ENCODE measurements at places on chromosomes 16 and 17.

DNA sequence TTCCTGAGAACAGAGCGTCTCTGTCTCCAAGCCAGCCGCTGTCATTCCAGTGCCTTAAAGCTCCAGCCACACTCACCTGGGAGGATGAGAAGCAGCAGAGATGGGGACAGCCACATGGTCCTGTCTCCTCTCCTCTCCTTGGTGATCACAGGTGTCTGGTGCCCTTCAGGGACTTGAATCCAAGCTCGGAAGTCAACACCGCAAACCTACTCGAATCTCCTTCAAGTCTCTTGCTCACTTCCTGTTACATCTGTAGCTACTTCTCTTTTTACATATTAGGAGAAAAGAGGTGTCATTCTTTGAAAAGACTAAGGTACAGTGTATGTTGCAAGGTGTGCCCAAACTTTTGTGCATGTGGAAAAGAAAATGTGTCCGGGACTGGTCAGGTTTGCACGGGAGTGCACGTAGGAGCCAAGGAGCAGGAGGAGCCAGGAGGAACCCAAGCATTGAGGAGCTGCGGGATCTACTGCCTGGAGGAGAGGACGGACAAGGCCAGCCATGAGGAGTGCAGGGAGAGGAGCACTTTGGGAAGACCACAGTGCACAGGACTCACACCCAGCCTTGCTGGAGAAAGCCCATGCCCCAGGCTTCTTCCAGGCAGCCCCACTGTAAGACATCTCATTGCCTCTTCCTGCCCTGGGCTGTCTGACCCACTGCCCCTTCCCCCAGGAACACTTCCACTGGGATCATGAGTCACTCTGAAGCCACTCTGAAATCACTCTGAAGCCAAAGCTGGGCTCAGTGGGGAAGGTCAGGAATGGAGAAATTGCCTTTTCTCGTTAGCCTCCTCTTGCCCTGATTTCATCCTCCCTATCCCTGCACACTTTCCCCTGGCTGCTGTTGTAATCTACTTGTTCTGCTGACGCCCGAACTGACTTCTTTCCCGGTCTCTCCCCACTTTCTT lies at the start of gene CD300LD:
Gene CD300LD (minus strand): TSS at position 197 of the 904 bp plus-strand sequence. CDS start 81 bp downstream, at position 116.
- no peak for DNase-seq

GRCh38 chr17:10776381-10776780 lies 27.5 kb downstream of the TMEM238L start:
- no peak for DNase-seq

- DNase-seq = no peak
These were observed 10.7 kb upstream of the NOS2 start for GRCh38 chr17:27810902-27811557.

DNA sequence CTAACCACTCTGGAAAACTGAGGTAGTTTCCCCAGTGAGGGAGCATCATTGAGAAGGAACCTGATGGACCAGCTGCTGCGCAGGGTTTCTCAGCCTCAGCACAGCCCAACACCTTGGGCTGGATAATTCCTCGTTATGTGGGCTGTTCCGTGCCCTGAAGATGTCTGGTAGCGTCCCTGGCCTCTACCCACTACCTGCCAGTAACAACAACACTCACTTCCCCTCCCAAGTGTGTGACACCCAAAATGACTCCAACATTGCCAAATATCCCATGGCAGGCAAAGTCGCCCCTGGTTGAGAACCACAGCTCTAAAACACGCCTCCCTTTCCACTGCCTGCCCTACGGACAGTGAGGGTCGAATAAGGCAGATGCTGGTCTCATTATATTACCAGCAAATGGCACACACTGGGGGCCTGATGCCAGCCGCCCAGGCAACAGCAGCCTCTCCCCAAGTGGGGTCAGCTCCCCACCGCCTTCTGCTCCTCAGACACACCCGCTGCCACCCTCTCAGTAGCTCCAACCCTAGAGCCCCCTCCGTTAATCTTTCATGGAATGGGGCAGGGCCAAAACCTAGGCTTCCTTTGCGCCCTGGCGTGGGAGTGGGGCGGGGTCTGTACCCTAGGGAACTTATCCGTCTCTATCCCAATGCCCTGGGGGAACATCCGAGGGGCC lies 1.0 kb downstream of the RHBDF2 start:
- DNase-seq = no peak

DNA sequence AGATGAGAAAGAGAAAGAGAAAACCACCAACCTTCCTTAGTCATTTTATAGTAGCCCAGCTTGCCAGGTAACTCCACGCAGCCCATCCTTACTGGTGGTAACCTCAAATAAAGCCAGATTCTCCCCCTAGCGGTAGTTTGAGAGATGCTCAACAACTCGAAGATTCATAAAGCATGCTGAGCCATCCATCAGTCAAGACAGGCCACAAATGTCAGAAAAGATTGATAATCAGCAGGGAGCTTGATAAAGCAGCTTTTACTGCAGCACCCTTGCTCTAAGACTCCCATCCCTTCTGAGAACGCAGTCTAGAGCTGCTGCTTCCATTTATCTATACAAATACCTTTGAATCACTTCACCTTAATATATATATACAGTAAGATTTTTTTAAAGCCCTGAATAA lies 451.5 kb upstream of the HSBP1 start:
- peak; percentile 43 for DNase-seq

- no peak for DNase-seq
These were observed 5.4 kb downstream of the ARHGAP27 start for GRCh38 chr17:45427181-45427835.

- DNase-seq = no peak
These were observed 10.8 kb downstream of the GSG1L2 start for GRCh38 chr17:9811086-9811485.

DNA sequence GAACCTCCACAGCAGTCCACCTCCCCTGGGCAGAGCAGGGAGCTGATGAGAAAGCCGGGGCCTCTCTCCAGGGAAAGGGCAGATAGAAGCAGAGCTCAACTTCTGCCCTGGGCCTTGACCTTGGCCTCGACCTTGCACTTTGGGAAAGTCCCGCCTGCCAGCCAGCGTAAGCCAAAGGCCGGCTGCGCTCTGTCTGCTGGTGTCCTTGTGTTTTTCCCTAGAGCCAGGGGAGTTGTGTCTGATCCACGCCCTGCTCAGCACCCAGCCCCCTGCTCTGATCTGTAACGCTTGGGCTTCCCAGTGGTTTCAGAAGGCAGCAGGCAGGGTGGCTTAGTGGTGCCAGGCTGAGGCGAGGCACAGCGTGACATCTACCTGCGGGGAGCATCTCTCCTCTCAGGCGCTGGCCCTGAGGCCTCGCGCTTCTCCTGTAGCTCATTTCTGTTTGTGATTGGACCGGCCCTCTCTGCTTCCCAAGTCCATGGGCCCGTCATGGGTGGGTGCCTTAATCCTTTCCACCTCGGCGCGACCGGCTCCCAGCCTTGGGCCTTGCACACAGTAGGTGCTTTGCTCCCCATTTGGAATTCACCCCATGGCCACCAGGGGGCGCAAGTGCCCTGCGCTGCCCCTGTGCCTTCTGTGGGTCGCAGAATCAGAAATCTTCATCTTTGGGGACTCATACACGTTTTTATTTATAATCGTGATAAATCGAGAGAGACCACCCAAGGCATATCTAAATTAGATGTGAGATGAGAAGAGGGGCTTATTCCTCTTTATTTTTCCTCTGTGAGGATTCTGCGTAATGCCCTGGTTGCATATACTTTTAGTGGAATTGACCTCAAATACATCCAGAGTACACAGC lies 24.2 kb downstream of the SGSH start:
- DNase-seq = no peak

DNA sequence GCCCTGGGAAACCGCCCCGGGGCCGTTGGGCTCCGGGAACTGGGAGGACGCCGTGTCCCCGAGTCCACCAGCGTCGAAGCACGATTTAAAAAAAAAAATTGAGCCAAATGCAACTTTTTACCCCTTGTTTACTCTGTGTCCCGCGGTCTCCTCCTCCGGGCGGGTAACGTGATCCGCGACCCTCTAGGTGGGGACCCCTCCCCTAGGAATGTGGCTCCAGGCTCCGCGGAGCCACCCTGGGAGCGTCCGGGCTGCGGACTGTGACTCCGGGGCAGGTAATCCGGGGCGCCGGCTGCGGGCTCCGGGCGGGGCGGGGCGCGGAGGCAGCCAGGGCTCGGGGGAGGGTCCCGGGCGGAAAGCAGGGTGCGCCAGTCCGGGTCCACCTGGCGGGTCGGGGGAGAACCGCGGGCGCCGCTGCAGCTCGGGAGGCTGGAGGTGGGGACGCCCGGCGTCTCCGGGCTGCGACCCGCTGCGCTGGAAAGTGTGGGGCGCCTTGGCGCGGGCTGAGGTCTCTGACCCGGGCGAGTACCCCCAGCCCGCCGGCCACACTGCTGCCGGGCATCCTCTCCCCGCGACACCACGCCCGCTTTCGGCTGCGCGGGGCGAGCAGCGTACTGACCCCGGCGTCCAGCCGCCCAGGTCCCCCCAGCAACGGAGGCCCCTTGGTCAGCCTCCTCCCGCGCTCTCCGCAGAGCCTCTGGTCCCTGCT lies 852 bp upstream of the HELZ start:
- DNase-seq = no peak
